ENCODE measurements at places on chromosomes 2 and 18.

GRCh38 chr2:71897137-71897480, 250.6 kb downstream of the CYP26B1 start:
- no peak for DNase-seq

DNA sequence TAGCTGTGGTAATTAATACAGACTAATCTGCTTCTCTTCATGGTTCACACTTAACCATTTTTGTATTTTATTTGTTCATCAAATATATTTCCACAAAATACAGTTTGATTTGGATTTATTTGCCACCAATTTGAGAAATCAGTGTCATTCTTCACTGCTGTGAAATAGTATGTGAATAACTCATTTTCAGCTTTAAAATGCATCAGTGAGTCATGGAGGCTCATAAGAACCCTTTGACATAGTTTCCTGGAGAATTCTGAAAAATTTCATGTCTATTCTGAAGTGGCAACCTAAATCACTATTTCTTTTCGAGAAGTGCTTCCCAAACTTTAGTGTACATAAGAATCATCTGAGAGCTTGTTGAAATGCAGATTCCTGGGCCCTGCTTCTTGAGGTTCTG, 1026.7 kb upstream of the ACVR2A start:
- DNase-seq = no peak

DNA sequence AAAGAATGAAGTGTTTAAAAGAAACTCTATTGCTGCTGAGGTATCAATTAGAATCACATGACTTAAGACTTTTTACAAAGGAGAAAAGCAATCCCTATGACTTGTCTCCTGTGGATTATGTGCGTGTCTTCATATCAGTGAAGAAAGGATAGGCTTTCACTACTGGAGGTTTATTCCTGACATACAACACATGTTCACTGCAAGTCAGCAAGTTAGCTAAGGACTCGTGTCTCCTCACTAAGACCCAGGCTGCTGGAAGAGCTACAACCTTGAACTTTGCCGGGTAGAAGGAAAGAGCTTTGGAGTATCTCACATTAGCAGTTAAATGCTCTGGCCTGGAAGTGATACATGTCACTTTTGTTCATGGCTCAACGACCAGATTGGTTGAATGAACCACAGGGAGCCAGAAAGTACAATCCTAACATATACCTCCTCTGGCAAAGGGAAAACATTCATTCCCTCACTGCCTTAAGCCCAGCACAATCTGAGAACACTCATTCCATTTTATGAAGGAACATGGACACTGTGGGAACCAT, 215.3 kb downstream of the RNF152 start:
- DNase-seq = no peak

GRCh38 chr2:173978447-173978846, 13.3 kb upstream of the SP3 start:
- DNase-seq = peak; percentile 15
